ENCODE measurements at places on chromosomes 16 and 17.
A peak's percentile ranks its signal among the peaks of the same experiment; 100 is the strongest.

GRCh38 chr17:50735287-50735686 is 15.9 kb downstream of the LUC7L3 start:
- no peak for DNase-seq

DNA sequence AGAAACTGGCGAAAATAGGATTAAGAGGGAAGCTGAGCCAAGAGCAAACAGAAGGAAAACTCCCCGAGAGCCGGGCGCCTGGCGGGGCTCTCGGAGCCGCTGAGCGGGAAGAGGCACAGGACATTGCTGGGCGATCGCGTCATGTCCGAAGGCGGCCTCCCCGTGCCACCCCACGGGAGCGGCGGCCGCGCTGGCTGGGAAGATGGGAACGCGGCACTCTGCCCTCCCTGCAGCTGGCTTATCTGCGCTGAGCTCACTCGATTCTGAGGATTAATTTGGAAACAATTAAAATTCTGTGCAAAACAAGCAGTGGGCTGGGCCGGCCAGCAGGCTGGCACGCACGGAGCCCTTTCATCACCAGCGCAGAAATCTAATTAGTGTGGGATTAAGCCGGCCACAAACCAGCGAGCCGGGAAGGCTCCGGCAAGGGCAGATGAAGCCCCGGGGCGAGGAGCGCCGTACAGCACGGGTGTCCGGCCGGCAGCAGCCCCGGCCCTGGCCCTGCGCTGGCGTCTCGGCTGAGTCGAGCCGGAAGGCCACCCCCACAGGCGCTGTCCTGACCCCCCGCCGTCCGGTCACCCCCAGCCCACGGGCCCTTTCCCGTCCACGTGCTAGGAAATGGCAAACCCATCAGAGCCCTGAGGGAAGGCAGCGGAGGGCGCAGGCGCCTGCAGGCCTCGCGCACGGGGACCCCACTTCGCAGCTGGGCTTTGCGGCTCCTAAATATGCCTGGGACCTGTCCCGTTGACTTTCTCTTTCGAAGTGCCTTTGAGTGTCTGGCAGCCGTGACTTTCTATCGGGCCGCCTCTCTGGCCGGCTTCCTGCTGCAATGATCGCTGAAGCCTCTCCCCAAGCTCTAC is 37.9 kb downstream of the SOX8 start:
- DNase-seq, result peak; percentile 81

DNA sequence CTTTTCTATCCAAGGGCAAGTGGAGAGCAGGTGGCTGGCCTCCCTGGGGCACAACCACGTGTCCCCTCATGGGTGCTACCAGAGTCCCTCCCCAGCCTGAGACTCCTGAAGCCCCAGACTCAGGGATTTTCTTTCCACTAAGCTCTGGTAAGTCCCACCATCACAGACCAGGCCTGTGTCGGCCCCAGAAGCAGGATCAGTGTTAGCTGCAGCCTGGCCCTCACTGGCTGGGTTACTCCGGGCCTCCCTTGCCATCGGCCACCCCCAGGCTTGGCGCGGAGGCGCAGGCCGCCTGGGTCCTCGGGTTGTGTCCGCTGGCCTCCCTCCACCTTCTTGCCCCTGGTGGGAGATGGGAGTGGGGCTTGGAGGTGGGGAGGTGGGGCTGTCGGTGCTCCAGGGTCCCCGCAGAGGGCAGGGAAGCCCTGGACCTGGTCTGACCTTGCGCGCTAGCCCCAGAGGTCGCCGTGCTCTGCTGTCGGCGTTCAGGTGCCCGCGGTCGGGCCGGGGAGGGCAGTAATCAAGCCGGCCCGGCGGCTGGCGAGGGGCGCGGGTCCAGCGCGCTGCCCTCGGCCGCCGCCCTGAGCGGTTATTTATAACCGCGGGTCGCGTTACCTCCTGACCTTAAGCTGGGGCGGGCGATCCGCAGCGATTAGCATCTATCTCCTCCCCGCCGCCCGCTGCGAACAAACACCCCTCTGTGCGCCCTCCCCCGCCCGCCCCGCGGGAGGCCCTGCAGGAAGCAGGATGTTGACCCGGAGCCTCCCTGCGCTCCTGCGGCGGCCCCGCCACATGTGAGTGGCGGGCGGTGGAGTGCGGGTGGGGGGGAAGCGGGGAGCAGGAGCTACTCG is 78.1 kb upstream of the TOB1 start:
- peak; percentile 77 for DNase-seq

GRCh38 chr17:44558710-44559633 is 1.7 kb downstream of the FZD2 start:
- DNase-seq, result no peak

- no peak for DNase-seq
Measured at GRCh38 chr17:57751348-57751971, 6.4 kb upstream of the CCDC182 start.

- DNase-seq, result no peak
Measured at GRCh38 chr17:57699751-57700219, 45.3 kb downstream of the CCDC182 start.

DNA sequence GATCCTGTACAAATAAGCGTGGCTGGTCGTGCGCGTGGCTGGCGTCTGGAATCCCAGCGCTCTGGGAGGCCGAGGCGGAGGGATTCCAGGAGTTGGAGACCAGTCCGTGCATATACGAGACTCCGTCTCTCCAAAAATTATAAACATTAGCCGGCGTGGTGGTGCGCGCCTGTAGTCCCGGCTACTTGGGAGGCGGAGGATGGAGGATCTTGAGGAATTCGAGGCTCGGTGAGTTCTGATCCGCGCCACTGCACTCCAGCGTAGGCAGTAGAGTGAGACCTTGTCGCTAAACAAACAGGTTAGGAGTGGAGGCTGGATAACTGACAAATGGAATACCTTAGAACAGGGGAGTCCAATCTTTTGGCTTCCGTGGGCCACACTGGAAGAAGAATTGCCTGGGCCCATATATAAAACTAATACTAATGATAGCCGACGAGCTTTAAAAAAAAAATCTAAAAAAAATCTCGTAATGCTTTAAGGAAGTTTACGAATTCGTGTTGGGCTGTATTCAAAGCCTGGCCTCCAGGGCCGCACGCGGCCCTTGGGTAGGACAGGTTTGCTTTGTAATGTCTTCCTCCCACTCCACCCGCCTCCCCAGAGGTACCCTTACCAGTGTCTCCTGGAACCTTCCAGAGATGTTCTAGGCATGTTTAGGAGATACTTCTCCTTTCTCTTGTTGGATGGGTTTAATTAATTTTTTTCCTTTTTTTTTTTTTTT is 909 bp upstream of the RSL1D1 start:
- no peak for DNase-seq

DNA sequence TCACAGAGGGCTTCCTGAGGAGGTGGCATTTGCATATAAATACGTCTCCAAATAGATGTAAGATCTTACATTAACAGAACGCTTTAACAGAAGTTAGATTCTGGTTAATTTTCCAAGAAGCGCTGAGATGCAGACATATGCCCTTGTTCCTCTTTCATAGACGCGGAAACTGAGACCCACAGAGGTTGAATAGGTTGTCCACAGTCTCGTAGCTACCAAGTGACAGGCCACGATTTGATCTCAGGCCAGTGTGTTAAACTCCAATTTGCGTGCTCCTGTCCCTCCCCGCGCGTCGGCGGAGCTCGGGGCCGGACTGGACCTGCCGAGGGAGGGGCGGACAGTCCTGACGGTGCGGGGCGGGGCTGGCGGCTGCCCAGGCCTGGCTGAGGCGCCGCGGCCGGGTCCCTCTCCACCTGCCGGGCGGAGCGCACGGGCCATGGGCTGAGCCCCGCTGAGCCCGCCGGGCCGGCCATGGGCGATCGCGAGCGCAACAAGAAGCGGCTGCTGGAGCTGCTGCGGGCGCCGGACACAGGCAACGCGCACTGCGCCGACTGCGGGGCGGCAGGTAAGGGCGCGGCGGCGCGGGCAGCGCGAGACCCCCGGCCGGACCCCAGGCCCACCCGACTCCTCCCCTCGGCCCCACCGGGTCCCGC is at the start of gene ADAP2:
TSS of gene ADAP2 (plus strand) at position 402 of the 653 bp plus-strand sequence. CDS start at position 472, 70 bp downstream.
- DNase-seq, result no peak

- DNase-seq, result no peak
Measured at GRCh38 chr17:65824901-65825300, 263.5 kb upstream of the AXIN2 start.

GRCh38 chr17:15260376-15261257 is 4.5 kb downstream of the PMP22 start:
- DNase-seq, result peak; percentile 90

- no peak for DNase-seq
Measured at GRCh38 chr17:55532670-55533069, 21.4 kb upstream of the SMIM36 start.

DNA sequence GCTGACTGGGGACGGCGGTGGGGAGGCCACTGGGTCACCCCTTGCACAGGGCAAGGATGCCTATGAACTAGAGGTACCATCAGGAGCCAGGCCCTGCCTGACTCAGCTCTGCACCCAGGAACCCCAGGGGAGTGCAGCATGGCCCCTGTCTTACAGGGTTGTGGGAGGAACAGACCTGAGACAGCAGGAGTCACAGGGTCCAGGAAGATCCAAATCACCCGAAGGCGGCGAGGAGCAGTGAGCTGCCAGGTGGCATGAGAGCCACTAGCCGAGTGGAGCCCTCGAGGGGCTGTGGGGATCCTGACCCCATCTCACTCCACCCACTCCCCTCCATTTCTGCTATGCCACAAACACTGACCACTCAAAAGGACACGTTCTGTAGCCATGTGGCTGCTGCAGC is 30.8 kb downstream of the PLD6 start:
- no peak for DNase-seq
